ENCODE measurements at places on chromosomes 12 and 14. TPM values are rescaled to one million over a fixed set of nuclear protein-coding genes. Genes with fewer than 3 reads are reported as not detected.

ANKRD33 gene
- total RNA-seq = not detected

LRP1-AS gene
- total RNA-seq = not detected

FLRT2 gene
- total RNA-seq = not detected

SLC7A8 gene
- total RNA-seq = 0.40 TPM

SAMD15 gene
- total RNA-seq = 0.61 TPM

SDSL gene
- total RNA-seq = not detected

SHMT2 gene
- total RNA-seq = 474 TPM

RFLNA gene
- total RNA-seq = not detected

BIN2 gene
- 47.0 TPM for total RNA-seq

AQP6 gene
- not detected for total RNA-seq

PTPRO gene
- total RNA-seq = not detected

GNG2 gene
- 108 TPM for total RNA-seq

AQP5 gene
- total RNA-seq = not detected

HOXC4 gene
- 1.3 TPM for total RNA-seq

TOMM20L gene
- total RNA-seq = not detected

PPFIA2 gene
- total RNA-seq = not detected

ADAMTS20 gene
- total RNA-seq = not detected

MYO1H gene
- total RNA-seq = not detected

CLEC2B gene
- 10.0 TPM for total RNA-seq

CLEC6A gene
- total RNA-seq = not detected

KLRG1 gene
- total RNA-seq = 8.7 TPM

CEBPE gene
- total RNA-seq = 0.19 TPM

ANO4 gene
- not detected for total RNA-seq

SMIM41 gene
- not detected for total RNA-seq

SLC39A5 gene
- 0.78 TPM for total RNA-seq

PTPN21 gene
- total RNA-seq = 0.30 TPM

KRT85 gene
- total RNA-seq = not detected

SSPN gene
- not detected for total RNA-seq

FAM222A gene
- 2.5 TPM for total RNA-seq

SLC22A17 gene
- 2.1 TPM for total RNA-seq

CSRP2 gene
- 0.27 TPM for total RNA-seq

TMEM233 gene
- total RNA-seq = not detected

DPPA3 gene
- total RNA-seq = not detected

WASHC4 gene
- 31.1 TPM for total RNA-seq

PLEKHG3 gene
- 4.5 TPM for total RNA-seq

KRT77 gene
- not detected for total RNA-seq

INSM2 gene
- total RNA-seq = not detected

CCDC196 gene
- not detected for total RNA-seq

RNF31 gene
- total RNA-seq = 75.5 TPM

TMEM30B gene
- 2.1 TPM for total RNA-seq

RASAL1 gene
- total RNA-seq = 0.19 TPM

TRHDE gene
- total RNA-seq = not detected

TMEM52B gene
- not detected for total RNA-seq

MIP gene
- not detected for total RNA-seq

All from activated CD8-positive, alpha-beta memory T cell treated with anti-CD3 and anti-CD28 coated beads for 36 hours (primary cell).